Fibroblast of the aortic adventitia (primary cell): ENCODE measurements at places on chromosomes 2 and 18.

GRCh38 chr2:229205704-229206103 is 65.4 kb downstream of the PID1 start:
- no peak for DNase-seq

DNA sequence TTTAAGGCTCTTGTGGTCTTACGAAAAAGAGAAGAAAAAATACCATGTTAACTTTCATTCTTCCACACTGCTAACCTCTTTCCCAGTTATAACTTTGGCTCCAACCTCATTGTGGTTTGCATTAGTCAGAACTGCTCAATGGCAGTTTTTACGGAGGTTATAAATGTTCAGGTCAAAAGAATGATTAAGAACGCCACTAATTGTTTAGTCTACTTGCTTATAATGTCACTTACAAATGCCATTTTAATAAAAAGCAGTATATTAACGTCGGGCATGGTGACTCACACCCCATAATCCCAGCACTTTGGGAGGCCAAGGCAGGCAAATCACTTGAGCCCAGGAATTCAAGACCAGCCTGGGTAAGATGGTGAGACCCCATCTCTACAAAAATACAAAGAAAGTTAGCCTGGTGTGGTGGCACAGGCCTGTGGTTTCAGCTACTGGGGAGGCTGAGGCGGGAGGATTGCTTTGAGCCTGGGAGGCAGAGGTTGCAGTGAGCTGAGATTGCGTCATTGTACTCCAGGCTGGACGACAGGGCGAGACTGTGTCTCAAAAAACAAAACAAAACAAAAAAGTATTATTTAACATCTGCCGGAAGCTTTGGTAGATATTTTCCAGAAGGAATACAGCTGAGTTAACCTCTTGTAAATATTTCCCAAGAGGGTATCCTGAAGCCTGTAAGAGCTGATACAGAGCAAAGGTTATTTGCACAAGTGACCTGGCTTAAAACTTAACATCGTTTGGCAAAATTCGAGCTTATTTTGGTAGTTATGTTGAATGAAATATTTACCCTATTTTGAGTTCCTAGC is 5.1 kb downstream of the AGPS start:
- DNase-seq: peak; percentile 92

- DNase-seq: peak; percentile 23
These were observed 193.5 kb upstream of the CCDC68 start for GRCh38 chr18:55152801-55153200.

DNA sequence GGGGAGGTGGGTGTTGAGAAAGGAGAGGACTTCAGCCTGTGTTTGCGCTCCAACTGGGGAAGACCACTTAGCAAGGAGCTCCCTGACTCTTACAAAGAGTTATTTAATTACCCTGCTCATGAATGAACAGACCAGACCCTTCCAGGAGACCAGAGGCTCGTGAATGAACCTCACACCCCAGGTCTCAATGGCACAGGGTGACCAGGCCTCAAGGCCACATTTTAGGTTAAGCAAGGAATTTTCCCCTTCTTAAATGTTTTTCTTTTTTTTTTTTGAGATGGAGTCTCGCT is 25.3 kb downstream of the SMAD7 start:
- DNase-seq: no peak

DNA sequence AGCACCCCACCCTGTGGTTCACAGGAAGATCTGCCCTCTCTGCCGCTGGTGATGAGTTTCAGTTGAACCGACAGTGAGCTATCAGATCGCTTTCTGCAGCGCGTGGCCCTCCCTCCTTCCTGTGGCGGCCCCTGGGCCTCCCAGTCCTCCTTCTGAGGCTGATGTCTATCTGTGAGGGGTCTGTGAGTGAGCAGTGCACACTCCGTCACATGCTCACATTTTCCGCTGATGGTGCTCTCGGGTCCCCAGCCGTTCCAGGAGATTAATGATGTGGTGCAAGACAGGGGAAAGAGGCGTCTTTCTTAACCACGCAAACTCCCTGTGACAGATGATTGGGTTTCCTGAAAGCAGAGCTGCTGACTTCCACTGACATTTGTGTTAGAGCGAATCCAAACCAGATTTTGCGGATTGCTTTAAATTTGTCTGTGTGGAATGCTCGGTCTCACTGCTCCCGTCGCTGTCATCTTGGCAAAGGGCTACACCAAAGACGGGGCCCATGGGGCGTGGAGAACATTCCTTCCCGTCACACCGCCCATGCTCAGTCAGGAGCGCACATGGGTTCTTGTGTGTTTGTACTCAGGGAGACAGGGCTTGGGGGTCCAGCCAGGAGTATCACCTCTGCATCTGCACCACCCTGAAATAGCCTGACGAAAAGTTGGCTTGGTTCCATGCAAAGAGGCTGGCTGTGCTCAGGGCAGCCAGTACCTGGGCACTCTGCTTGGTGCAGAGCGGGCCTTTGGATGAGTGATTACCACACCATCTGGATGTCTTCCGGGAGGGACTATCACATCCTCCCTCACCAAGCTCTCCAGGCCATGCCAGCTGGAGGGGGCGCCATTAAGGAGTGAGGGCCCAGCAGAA is 154.7 kb upstream of the HS6ST1 start:
- peak; percentile 38 for DNase-seq

GRCh38 chr2:6741229-6741628 is 124.5 kb downstream of the CMPK2 start:
- DNase-seq: no peak

DNA sequence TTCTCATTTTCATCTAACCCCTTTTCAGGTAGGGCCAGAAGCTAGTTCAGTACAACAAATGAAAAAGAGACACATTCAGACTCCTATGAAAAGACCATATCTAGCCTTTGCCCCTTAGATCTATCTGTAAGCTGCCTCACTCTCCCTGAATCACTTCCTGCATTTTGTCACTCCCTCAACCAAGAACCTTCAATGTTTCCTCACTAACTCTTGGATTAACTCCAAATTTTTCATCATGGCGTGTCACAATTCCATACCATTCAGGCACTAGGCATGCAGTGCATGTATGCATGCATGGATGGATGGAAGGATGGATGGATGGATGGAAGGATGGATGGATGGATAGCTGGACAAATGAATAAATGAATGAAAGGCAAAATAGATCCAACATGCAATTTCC is 356.9 kb downstream of the TNS1 start:
- DNase-seq: no peak

DNA sequence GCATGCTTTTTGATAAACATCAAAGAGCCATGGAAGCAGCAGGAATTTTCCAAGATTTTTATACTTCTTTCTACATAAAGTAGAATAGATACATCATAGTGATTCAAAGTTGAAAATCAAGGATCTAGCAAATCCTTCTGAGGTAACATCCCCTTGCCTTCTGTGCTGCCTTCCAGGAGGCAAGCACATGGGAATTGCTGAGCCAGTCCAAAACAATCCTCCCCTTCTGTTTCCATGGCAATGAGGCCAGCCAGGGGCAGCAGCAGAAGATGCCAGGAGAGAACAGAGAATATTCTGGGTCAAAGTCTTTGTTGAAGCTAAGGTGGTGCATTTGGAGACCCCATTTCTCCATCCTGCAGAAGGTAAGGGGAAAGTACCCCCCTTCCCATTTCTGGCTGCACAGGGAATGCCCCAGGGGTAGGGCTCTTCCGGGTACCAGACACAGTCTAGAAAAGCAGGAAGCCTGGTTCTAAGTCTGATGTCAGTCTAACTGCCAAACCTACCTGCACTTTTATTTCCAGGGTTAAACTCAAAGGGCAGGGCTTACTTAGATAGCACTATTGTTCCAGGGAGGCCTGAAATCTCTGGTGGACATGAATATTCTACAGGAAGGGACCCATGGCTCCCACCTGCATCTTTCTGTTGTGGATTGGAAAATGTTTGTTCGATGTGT is 22.1 kb downstream of the CENPA start:
- DNase-seq: peak; percentile 31

DNA sequence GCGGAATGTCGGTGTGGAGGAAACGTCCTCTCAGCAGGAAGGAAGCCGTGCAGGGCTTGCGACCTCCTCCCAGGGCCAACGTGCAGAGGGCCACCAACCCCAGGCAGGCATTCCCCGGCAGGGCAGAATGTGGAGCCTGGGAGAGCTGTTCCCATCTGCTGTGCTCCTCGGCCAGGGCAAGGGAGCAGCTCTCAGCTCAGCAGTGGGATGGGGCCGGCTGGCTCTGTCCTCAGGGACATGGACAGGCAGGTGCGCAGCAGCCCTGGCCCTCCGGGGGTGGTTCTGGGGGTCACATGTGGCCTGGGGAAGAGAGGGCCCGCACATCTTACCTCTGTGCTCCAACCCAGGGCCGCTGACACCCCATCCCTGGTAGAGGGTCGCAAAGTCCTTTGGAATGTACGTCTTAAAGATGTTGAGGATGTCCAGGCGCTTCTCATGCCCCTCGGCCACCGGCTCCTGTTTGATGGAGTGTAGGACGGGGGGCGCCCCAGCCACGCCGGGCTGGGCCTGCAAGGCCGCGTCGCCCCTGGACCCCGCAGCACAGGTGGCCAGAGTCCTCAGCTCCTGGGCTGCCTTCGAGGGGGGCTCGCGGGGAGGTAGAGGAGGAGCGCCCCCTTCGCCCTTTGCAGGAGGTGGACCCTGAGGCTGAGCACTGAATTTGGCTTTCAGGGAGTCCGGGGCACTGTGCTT is 116.4 kb downstream of the ZNF516 start:
- no peak for DNase-seq

- DNase-seq: no peak
These were observed 35.0 kb upstream of the ADAM17 start for GRCh38 chr2:9590641-9591040.

DNA sequence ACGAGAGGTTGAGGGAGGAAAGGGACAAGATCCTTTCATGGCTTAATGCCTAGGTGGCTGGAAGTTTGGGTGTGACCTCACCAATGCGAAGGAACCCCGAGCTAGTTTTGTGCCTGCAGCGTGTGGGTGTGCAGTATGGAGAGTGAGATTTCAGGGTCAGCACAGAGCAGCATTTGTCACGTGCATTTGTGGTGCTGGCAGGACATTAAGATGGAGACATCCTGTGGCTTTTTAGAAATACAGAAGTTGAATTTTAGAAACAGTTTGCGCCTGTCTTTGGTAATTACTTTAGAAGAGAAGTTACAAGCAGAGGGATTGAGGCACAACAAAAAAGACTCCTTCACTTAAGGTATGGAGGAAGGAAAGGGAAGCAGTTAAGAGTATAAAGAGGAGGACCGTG is 258.2 kb upstream of the THUMPD2 start:
- no peak for DNase-seq

- DNase-seq: no peak
These were observed 85.7 kb downstream of the ACTR2 start for GRCh38 chr2:65313126-65313953.

DNA sequence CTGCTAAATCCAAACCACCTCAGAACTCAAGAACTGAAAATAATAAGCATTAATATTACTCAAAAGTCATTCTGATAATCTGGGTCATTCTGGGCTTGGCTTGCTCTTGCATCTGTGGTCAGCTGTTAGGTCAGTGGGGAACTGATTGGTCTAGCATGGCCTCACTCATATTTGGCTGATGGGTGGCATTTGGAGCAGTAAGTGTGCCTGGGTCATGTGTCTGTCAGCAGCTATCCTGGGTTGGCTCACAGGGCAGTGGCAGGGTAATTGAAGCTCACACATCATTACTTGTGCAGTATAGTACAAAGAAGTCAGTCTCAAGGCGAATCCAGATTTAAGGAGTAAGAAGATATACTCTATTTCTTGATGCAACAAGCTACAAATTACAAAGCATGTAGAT is 9.6 kb downstream of the RPL37A start:
- no peak for DNase-seq

DNA sequence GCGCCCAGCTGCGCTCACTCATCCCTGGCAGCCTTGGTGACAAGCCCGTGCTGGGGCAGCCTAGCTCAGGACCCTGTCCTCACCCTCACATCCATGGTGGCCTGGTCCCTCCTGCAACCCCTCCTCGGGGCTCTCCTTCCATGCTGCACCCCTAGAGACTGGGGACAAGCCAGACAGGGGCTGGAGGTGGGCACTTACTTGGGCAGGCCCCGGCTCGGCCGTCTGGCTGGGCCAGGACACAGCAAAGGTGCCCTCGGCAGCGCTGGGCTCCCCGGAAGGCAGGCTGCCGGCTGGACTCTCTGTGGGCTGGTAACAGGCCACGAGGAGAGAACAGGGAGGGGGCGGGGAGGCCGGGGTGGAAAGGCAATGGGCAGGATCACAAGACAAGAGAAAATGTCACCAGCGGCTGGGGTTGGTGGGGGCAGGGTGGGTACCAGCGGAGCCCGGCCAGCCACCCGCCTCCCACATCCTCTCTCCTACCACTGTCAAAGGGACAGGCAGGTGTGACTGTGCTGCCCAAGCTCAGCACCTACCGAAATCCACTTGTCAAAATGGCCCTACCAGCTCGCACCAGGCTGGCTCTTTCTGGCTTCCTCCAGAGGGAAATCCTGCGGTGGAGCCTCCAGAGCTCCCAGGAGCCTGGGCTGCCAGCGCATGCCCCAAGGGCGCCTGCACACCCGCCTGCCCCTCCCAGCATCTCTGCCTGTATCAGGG is 54.7 kb downstream of the BIN1 start:
- DNase-seq: no peak

- DNase-seq: peak; percentile 42
These were observed 30.1 kb upstream of the ZNF516 start for GRCh38 chr18:76524900-76525698.

- no peak for DNase-seq
These were observed 117.7 kb downstream of the EN1 start for GRCh38 chr2:118729760-118730159.

DNA sequence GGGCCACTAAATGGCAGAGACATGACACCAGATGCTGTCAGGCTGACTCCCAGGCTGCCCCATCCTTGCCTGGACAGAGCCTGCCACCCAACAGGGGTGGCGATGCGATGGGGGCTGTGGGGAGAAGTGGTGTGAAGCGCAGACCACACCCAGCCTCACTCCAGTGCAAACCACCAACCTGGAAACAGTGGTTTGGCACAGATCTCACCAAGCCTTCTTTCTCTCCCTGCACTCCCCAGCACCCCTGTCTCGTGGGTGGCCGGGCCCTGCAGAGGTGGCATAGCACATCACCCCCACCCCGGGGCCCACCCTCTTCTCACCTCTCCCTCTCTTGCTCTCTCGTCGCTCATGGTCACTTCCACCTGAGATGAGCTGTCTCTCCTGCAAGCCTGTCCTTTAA is 32.6 kb downstream of the CIB4 start:
- no peak for DNase-seq

DNA sequence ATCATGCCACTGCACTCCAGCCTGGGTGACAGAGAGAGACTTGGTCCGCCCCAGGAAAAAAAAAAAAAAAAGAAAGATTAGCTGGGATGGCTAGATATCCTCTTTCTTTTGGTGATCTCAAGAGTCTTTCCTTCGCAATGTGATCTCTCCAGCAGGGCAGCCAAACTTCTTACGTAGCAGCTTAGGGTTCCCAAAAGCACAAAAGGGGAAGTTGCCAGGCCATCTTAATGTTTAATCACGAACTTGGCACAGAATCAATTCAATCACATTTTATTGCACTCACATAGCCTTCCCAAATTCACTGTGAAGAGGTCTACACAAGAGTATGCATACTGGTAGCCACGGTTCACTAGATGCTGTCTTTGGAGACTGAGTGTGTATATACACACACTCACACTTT is 53.1 kb downstream of the VIL1 start:
- DNase-seq: no peak

- no peak for DNase-seq
These were observed 70.2 kb downstream of the CDCA7 start for GRCh38 chr2:173424886-173425285.

- DNase-seq: no peak
These were observed 31.3 kb downstream of the HJURP start for GRCh38 chr2:233822781-233823730.
